ENCODE measurements at places on chromosomes 16 and 17.

- peak; percentile 24 for DNase-seq
These were observed 843 bp downstream of the ZNF174 start for GRCh38 chr16:3401719-3402397.

GRCh38 chr17:880443-881269 lies 98.5 kb downstream of the MRM3 start:
- peak; percentile 21 for DNase-seq

DNA sequence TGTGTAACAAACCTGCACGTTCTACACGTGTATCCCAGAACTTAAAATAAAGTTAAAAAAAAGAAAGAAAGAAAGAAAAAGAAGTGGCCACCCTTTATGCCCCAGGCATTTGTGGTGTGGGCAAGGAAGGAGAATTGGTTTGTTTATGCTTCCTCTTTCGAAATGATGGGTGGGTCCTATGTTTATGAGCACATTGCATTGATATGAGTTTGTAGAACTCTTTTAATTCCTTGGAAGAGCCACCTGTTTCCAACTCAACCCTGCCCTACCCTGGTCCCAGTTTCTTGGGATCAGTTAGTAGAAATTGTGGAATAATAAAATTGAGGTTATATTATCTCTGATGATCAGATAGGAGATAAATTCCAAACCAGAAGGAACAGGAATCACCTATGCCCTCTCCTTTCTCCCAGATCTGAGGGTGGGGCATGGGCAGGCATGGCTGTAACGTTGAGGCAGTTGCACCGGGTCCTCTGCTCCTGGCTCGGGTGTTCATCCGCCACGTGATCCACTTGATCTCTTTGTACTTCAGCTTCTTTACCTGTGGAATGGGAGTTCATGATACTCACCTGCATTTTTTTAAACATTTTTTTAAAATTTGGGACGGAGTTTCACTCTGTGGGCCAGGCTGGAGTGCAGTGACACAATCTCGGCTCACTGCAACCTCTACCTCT lies 15.9 kb downstream of the CHAD start:
- DNase-seq, result no peak

- peak; percentile 84 for DNase-seq
These were observed 5.0 kb upstream of the SDR42E1 start for GRCh38 chr16:82016263-82016662.

GRCh38 chr16:85566561-85567100 lies 46.5 kb upstream of the GSE1 start:
- DNase-seq, result no peak

Data from astrocyte of the spinal cord (primary cell).